Right atrium auricular region (tissue), 2 donors: ENCODE measurements at places on chromosomes 6 and 20.

DNA sequence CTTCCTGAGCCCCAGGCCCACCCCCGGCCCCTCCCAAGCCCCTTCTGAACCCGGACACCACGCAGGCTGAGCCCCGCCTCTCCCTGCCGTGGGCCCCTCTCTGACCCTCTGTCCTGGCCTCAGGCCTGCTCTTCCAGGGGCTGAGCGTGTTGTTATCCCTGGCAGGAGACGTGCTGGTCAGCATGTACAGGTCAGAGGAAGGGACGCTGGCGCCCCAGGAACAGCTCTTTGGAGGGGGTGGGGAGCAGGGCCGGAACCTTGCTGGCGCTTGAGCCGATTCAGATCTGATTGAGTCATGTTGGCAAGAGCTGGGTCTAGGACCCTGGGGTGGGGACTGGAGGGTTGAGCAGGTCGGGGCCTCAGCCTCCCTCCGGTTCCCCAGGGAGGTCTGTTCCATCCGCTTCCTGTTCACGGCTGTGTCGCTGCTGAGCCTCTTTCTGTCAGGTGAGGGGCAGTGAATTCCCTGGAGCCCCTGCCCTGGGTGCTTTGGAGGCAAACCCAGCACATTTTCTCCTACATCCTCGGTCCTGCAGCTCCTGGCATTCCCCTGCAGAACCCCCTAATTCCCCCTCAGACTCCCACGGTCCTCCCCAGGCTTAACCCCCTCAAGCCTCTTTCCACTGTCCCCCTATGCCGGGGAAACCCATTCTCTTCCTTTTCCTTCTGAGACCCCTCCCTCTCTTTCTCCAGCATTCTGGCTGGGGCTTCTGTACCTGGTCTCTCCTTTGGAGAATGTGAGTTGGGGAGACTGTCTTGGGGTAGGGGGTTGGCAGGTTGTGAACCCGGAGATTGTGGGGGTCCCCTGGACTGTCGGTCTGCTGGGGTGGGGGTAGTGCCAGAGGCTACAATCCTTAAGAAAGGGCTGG, 2.0 kb downstream of the SPAG4 start:
- DNase-seq = peak; percentile 72

GRCh38 chr20:49557449-49557848, 10.5 kb downstream of the PTGIS start:
- no peak for DNase-seq

GRCh38 chr6:128208851-128209580, 308.2 kb upstream of the THEMIS start:
- no peak for DNase-seq

DNA sequence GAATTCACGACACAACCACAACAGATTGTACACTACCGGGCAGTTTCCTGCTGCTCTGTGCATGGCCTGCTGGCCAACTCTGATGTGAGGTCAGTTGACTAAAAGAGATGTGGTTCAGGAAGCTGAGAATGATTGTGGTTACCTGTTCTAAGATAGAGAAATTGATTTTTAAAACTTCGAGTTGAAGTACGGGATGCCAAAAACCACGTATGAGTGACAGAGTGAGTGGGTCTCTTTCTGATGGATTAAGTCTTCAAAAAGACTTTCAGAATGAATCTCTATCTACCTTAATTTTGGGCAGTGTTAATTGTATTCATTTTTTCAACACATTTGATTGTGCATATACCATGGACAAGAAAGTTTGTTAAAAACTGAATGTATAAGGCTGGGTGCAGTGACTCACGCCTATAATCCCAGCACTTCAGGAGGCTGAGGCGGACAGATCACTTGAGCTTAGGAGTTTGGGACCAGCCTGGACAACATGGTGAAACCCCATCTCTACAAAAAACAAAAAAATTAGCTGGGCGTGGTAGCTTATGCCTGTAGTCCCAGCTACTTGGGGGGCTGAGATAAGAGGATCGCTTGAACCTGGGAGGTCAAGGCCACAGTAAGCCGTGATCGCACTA, 121.2 kb downstream of the SGK1 start:
- no peak for DNase-seq

DNA sequence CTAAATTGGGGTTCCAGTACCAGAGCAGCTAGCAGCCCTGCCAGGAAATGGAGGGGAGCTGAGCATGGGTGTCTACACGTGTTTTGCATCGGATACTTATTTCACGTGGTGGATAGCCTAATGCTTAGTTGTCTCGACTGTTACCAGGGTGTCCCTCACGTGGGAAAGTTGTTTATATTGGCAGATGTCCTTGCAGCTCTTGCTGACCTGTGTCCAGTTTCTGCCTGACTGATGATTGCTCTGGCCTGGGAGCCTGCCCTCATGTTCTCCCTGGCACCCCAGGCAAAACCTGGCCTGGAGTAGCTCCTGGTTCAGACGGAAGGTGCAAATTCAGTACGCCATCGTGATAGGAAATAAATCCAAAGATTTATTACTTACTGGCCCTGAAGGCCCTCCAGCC, 11.8 kb upstream of the FERMT1 start:
- no peak for DNase-seq
